ENCODE measurements at places on chromosomes 6 and 20. TPM values are rescaled to one million over a fixed set of nuclear protein-coding genes. Genes with fewer than 3 reads are reported as not detected.

DNA sequence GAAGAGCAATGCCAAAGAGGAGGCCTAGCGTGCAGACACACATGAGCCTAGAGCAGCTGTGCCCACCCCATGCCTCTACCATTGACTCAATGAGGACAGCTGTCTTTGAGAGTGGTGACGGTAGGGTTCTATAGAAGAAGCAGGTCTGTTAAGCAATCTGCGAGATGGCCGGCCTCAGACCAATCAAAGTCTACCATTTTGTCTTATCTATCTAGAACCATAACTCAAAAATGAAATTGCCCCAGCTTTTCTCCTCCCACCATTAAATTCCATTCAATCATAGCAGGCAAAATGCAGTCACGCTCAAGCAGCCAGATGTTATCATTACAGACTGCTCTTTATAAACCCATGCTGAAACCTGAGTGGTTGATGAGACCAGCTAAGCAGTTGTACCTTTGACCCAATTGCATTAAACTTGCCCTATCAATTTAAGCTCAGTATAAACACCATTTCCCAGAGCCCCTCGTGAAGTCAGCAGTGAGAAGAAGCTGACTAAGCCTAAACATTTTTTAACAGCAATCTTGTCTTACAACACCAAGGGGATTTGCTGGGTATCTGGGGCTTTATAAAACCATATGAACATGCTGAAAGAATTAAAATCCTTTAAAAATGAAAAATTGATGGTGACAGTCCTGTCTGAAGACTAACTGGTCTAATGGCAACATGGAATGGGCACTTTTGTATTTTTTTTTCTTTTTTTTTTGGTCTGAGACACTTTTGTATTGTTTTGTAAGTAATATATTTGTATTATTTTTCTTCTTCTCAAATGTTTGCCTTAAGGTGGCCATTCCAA is 57.5 kb downstream of the FOXC1 start:
- H3K27ac ChIP-seq = no peak overlapping the region
- DNase-seq = no peak
- no peaks in the 10 kb centered on the region for H3K36me3 ChIP-seq
- H3K4me1 ChIP-seq = no peaks in the 10 kb centered on the region

- H3K4me1 ChIP-seq = no peaks in the 10 kb centered on the region
- no peak for DNase-seq
- no peak overlapping the region for H3K4me3 ChIP-seq
- H3K27ac ChIP-seq = no peak overlapping the region
These were observed 62.1 kb upstream of the ADGRB3 start for GRCh38 chr6:68572975-68573374.

DNA sequence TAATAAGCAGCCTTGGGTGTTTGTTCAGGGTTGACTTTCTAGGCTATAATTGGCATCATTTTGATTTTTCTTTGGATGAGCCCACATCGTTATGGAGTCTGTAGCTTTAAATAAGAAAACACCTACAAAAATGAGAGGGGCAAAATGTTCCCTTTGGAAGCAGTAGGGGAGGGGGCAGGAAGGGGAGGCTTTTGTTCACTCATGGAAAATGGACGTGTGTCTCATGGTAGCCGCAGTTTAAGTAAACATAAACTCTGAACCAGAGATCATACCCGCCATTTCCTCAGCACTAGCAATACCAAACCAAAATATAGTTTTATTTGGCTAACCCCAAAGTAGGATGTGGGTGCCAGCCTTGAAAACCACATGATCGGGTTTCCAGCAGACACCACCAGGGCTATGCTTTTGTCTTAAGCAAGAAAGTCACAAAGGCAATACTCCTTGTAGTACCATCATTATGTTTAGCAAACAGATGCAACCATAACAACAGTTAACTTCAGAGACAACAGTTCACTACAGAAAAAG is 572.5 kb upstream of the JAG1 start:
- H3K36me3 ChIP-seq = no peaks in the 10 kb centered on the region
- no peak for DNase-seq
- H3K4me3 ChIP-seq = no peak overlapping the region
- no peaks in the 10 kb centered on the region for H3K4me1 ChIP-seq

DNA sequence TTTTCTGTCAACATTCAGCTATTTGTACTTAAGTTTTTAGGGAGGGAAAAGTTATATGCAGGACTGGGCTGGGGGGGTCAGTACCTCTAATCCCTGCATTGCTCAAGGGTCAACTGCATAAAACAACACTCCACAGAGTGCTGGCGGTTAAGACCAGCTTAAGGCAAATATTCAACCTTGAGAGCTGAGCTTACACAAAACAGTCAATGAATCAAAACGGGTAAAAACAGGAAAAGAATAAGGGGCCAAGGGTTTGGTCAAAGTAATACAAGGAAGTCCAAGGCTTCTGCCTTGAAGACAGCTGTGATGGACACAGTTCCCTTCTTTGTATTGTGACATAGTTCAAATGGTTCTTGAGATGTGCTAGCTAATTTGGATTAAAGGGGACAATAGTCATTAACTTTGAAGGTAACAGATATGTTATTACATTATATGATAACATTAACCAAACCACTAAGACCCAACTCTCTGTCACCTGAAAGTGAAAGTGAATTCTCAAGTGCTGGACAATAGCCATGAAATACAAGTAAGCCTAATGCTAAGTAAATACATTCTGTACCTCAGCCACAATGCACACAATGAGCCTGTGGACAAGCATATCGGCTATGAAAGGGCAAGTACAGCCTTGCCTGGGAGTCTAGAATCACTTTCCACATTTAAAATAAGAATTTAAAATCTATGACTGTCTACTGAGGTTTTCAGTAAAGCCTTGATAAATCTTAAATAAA is 106.8 kb downstream of the PDE10A start:
- H3K27me3 ChIP-seq = no peaks in the 10 kb centered on the region
- H3K27ac ChIP-seq = no peak overlapping the region
- no peak for DNase-seq
- H3K36me3 ChIP-seq = no peaks in the 10 kb centered on the region
- no peak overlapping the region for H3K4me3 ChIP-seq

- no peak for DNase-seq
- H3K27me3 ChIP-seq = peaks cover 16% of the 10 kb centered on the region
- no peak overlapping the region for H3K27ac ChIP-seq
- no peaks in the 10 kb centered on the region for H3K36me3 ChIP-seq
- H3K4me1 ChIP-seq = no peaks in the 10 kb centered on the region
These were observed 141.0 kb upstream of the ESR1 start for GRCh38 chr6:151666526-151666925.

DNA sequence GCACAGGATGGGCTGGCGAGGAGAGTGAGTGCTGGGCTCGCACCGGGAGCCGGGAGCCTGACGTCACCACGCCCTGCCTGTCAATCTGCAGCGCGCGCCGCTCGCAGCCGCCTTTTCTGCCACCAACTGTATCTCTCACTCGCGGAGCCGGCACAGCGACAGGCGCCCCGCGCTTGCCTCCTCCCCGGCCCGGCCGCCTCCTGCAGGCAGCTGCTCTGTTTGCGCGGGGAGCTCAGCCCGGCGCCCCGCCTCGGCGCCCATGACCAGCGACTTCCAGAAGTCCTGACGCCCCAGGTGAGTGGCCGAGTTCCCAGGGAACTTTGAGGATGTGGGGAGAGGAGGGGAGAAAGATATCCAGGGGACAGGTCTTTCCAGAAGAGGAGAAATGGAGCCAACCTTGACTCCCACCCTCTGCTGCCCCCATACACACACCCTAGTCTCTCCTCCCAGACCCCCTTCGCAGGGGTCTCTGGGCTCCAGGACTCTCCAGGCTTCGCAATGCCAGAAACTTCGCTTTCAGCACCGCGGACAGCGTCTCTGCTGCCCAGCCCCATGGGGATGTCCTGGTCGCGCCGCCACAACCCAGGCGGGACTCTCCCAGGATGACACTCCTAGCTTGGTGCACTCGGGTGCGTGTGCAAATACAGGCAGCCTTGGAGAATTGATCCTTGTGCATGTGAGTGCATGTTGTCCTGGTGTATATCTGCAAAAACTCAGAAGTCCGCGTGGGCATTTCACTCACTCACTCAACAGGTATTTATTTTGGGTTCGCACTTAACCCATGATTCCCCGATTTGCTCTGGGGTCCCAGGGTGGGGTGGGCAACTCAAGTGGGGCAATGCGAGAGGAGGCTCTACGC is at the start of gene GPR6:
TSS of gene GPR6 (plus strand) at position 138 of the 859 bp plus-strand sequence. CDS start 802 bp downstream, outside the sequence.
- peak; percentile 66 for DNase-seq
- H3K27ac ChIP-seq = no peak within 1 kb of the TSS
- H3K36me3 ChIP-seq = no peaks in the 10 kb centered on the region
- H3K4me1 ChIP-seq = no peaks in the 10 kb centered on the region

- H3K36me3 ChIP-seq = peaks cover 11% of the 10 kb centered on the region
- peaks cover 93% of the 10 kb centered on the region for H3K4me1 ChIP-seq
- H3K27ac ChIP-seq = peak overlapping the region; percentile 92
- H3K4me3 ChIP-seq = peak overlapping the region; percentile 66
- H3K27me3 ChIP-seq = no peaks in the 10 kb centered on the region
These were observed 88.9 kb downstream of the HIVEP2 start for GRCh38 chr6:142855893-142856623.

- no peak overlapping the region for H3K27ac ChIP-seq
- DNase-seq = no peak
- H3K4me3 ChIP-seq = no peak overlapping the region
- peaks cover 18% of the 10 kb centered on the region for H3K27me3 ChIP-seq
These were observed 23.1 kb downstream of the OR2B6 start for GRCh38 chr6:27980111-27980510.

DNA sequence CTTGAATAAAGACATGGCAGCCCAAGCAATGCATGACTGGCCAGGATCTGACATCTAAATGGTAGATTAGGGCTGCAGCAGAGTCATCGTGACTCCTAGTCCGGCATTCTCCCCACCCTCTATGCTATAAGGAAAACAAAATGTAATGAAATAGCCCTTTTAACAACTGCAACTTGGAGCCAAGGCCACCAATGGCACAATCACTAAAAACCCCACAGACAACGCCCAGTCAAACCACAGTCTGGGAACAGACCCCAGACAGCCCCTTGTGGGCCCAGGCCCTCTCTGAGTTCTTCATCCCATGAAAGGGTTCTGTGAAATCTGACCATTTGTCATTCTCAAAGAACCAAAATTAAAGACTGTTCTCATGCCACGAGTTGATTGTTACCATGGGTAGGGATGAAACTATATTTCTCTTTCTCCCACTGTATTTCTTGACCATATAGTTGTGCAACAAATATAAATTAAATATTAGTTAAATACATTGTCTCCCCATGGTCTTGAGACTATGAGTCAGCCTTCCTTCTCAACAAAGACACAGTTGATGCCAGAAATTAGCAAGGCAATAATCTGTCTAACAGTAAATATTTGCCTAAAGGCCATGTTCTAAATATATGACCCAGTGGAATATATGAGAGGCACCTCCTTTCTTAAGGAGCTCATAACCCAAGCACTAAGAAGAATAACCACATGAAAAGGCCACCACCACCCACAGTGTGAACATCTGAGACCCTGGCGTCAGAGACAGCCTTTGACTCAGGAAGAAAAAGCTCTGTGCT is 85.6 kb upstream of the SSTR4 start:
- no peaks in the 10 kb centered on the region for H3K4me1 ChIP-seq
- no peak overlapping the region for H3K4me3 ChIP-seq
- H3K27ac ChIP-seq = no peak overlapping the region
- peaks cover 1% of the 10 kb centered on the region for H3K27me3 ChIP-seq
- DNase-seq = no peak

DNA sequence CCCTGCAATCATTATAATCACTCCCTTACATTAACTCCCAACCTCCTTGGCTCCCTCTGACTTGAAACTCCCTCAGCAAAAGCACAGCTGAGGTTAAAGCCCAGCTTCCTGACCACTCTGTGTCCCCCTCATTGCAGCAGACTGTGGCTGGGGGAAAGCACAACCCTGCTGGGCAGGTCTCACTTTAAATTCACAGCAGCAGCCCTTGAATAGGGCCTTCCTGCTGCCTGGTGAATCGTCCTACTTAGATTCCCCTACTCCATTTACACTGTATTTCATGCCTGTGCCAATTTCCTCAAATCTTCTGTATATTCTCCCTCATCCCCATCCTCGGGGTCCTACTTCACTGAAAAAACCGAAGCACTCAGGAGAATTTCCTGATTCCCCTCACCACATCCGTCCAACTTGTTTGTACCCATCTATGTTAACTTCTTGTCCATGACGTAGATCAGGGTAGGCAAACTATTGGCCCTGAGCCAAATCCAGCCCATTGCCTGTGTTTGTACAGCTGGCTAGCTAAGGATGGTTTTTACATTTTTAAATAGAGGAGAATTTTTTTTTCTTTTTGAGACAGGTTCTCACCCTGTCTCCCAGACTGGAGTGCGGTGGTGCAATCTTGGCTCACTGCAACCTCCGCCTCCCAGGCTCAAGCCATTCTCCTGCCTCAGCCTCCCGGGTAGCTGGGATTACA is 31.5 kb upstream of the GCM1 start:
- peak; percentile 14 for DNase-seq
- H3K4me1 ChIP-seq = peaks cover 2% of the 10 kb centered on the region
- H3K27ac ChIP-seq = no peak overlapping the region
- no peaks in the 10 kb centered on the region for H3K27me3 ChIP-seq
- H3K36me3 ChIP-seq = no peaks in the 10 kb centered on the region
- H3K4me3 ChIP-seq = no peak overlapping the region

- H3K36me3 ChIP-seq = no peaks in the 10 kb centered on the region
- H3K27me3 ChIP-seq = peaks cover 2% of the 10 kb centered on the region
- no peak overlapping the region for H3K4me3 ChIP-seq
- peak; percentile 9 for DNase-seq
These were observed 71.9 kb upstream of the CNR1 start for GRCh38 chr6:88238065-88238464.

DNA sequence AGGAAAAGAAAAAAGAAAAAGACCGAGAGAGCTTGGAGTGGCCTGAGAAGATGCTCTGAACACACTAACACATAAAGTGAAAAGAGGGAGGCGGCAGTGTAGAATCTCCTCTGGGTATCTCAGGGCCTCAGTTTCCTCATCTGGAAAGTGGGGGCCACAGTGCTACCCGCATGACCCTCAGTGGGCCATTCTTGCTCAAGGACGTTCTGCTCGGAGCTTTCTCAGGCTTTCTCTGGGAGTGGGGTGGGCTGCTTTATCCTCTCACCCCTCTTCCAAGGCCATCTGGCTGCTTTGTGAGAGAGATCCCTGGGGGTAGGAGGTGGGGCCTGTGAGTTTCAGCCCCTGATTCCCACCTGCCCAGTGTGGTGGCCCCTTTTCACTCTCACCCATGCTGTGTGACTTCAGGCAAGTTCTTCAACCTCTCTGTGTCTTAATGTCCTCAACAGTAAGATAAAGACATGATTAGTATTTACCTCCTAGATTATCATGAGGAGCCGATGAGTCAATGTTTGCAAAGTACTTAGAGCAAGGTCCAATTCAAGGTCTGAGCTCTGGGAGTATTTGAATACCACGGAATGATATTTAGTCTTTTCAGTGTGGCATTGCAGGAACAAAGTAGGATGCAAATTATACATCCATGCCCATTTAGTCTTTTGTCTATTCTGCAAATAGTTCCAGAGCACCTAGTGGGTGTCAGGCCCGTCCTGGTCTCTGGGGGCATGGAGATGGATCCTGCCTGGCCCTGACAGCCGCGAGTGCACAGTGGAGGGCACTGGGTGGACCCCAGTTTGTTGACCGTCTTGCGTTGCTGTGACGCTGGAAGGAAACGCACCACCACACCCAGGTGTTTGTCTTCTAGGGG is 34.3 kb downstream of the SRC start:
- H3K4me3 ChIP-seq = no peak overlapping the region
- H3K27me3 ChIP-seq = peaks cover 1% of the 10 kb centered on the region
- no peaks in the 10 kb centered on the region for H3K36me3 ChIP-seq
- H3K27ac ChIP-seq = no peak overlapping the region

GRCh38 chr20:2991532-2991931 is 51.9 kb upstream of the GNRH2 start:
- no peak for DNase-seq
- H3K27me3 ChIP-seq = no peaks in the 10 kb centered on the region
- H3K27ac ChIP-seq = no peak overlapping the region
- H3K4me3 ChIP-seq = no peak overlapping the region
- peaks cover 23% of the 10 kb centered on the region for H3K4me1 ChIP-seq

SLC13A3 gene
- not detected for total RNA-seq

CCM2L gene
- not detected for total RNA-seq

HTR1E gene
- not detected for total RNA-seq

SIM1 gene
- total RNA-seq = not detected

SRSF6 gene
- total RNA-seq = 92.9 TPM
